ENCODE measurements at places on chromosomes 16 and 17.

GRCh38 chr17:33142705-33143299 is 150.3 kb downstream of the ASIC2 start:
- peak; percentile 27 for DNase-seq

- no peak for DNase-seq
Measured at GRCh38 chr17:76753061-76753961, 15.4 kb downstream of the MFSD11 start.

GRCh38 chr17:45861165-45861564 is 16.5 kb downstream of the SPPL2C start:
- DNase-seq: no peak

DNA sequence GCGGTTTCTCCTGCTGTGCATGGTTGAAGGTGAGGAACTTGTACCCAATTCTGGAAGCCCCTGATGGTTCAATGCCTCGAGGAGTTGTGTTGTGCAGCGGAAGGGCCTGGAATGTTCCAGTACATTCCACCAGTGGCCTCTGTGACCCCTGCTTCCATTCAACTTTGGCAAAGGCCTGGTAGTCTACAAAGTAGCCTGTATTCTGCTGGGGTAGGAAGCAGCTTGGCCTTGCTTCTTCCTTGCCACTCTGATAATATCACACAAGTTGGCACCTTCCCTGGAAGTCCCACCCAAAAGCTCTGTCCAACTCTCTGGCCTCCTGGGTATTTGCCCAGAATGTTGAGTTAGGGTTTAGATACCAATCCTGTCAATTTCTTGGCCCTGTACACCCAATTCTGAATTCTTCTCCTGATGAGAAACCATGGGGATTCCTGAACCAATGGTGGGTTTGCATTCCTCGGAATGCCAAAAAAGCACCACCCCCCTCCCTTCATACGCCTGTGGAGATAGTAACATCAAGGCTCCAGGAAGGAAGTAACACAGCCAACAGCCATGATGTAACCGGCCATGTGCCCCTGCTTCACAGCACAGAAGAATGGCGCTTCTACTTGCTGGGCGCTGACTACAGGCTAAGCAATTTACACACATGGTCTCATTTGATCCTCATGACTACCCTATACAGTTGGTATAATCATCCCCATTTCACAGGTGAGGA is 11.8 kb upstream of the FAM117A start:
- no peak for DNase-seq

- no peak for DNase-seq
Measured at GRCh38 chr17:58680038-58680369, 11.8 kb downstream of the TEX14 start.

GRCh38 chr17:77886387-77886728 is 72.1 kb upstream of the TNRC6C start:
- peak; percentile 27 for DNase-seq

- no peak for DNase-seq
Measured at GRCh38 chr16:79367822-79368221, 232.7 kb downstream of the MAF start.

DNA sequence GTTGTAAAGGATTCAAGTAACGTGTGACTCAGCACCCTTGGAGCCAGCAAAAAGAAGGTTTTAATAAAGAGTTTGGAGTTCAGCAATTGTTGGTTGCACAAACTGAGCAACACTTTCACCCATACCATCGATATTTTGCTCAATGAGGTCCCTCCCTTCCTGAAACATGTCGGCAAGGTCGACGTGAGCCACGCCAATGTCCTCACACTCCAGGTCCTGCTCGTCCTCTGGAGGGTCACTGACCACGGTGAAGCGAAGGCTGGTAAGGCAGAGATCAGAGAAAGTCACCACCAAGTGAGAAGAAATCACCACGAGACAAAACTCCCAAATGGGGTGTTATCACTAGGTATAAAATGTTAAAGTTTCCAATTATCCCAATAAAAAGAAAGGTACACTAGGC is 98.3 kb downstream of the RPGRIP1L start:
- DNase-seq: no peak

- DNase-seq: no peak
Measured at GRCh38 chr16:30619202-30619601, 9.0 kb upstream of the ZNF689 start.

DNA sequence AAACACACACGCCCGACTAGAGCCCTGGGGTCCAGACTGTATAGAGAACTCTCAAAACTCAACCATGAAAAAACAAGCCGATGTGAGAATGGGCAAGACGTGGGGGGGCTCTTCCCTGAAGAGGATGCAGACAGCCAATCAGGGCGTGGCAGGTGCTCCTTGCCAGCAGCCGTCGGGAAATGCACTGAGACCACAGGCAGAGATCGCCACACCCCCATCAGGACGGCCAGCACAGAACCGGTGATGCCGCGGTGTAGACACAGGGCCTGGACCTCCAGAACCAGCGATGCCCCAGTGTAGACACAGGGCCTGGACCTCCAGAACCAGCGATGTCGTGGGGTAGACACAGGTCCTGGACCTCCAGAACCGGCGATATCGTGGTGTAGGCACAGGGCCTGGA is 169.2 kb downstream of the LAT start:
- no peak for DNase-seq

DNA sequence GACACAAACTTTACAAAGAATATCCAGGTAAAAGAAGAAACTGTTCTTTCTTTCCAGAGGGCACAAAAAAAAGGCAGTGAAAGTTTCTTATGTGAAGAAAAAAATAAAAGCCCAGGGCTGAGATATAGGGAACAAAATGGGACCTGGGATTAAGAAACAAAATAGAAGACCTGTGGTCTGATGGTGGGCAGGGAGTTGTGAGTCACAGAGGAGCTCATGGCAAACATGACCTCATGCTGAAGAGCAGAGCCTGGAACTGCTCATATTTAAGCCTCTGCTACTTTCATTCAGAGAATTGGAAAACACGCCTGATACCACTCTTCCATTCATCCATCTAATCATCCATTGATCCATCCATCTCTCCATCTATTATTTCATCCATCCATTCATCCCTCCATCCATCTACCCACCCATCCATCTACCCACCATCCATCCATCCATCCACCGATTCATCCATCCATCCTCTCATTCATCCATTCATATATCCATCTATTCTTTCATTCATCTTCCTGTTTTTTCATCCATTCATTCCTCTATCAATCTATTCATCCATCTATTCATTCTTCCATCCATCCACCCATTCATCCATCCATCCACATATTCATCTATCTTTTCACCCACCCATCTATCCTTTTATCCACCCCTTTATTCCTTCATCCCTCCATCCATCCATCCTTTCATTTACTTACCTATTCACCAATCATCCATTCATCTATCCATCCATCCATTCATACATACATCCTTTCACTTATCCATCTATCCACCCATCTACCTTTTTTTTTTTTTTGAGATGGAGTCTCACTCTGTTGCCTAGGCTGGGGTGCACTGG is 30.0 kb downstream of the WFDC1 start:
- DNase-seq: no peak

GRCh38 chr16:19382084-19382801 is 35.4 kb upstream of the TMC5 start:
- DNase-seq: no peak

DNA sequence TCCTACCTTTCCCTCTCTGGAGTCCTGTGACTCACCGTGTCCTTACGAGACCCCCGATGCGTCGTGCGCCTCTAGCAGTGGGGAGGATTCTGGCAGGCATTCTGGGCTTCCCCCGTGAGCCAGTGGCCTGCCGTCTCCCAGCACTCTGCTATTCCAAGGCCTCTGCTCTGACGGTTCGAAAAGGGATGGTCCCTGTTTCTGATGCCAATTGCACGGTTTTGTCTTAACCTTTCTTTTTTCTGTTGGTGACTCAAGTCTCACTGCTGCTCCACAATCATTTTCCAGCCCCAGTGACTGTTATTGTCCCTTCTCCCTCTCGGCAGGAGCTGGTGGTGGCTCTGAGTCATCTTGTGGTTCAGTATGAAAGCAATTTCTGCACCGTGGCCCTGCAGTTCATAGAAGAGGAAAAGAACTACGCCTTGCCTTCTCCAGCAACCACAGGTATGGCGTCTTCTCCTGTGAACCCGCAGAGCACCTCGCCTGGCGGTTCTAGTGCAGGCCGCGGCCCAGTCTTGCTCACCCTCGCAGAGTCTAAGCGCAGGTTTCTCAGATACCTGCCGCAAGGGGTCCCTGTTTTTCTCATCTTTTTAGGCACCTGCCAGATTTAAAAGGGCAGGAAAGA is 100.1 kb upstream of the CHMP6 start:
- peak; percentile 92 for DNase-seq

DNA sequence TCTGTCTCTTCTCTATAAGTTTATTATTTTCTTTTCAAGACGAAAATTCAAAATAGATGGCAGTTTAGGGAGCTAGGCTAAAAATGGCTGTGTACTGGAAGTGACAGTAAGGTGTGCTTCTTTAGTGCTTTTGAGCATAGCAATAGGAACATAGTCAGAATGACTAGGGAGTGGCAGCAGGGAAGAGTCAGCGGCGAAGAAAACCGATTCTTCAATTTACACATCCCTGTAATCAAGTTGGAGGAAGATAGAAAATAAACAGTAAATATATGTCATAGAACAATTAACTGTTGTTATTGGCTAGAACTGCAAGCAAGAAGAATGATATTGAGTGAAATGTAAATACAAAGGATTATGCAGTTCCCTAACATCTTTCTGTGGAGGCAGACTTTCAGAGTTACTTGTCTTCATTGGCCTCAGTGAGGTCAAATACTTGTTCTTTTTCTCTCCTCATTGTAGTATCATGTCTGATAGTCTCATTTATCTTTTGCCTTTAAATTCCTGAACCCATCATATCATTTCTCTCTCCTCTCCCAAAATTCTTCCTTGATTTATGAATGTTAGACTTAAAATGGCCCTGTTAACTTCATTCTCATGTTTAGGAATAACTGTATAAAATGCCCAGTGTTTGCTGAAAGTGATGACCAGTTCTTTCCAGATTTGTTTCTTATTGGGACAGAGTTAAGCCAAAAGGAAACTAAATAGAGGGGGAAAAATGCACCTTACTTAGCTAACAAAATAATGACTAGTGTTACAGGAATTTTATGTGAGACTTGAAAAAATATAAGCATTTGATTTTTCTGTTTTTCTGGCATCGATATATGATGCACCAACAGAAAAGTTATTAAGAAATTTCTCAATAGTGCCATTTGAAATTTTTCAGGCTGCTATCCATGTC is 211.4 kb downstream of the BCAS3 start:
- DNase-seq: no peak

GRCh38 chr17:81582749-81583148 is 30.6 kb upstream of the FAAP100 start:
- no peak for DNase-seq

GRCh38 chr16:67284699-67285646 is 5.6 kb downstream of the PLEKHG4 start:
- DNase-seq: no peak

GRCh38 chr17:78889531-78889930 is 13.5 kb downstream of the CEP295NL start:
- peak; percentile 47 for DNase-seq

GRCh38 chr16:1169285-1170075 is 16.6 kb downstream of the CACNA1H start:
- no peak for DNase-seq

DNA sequence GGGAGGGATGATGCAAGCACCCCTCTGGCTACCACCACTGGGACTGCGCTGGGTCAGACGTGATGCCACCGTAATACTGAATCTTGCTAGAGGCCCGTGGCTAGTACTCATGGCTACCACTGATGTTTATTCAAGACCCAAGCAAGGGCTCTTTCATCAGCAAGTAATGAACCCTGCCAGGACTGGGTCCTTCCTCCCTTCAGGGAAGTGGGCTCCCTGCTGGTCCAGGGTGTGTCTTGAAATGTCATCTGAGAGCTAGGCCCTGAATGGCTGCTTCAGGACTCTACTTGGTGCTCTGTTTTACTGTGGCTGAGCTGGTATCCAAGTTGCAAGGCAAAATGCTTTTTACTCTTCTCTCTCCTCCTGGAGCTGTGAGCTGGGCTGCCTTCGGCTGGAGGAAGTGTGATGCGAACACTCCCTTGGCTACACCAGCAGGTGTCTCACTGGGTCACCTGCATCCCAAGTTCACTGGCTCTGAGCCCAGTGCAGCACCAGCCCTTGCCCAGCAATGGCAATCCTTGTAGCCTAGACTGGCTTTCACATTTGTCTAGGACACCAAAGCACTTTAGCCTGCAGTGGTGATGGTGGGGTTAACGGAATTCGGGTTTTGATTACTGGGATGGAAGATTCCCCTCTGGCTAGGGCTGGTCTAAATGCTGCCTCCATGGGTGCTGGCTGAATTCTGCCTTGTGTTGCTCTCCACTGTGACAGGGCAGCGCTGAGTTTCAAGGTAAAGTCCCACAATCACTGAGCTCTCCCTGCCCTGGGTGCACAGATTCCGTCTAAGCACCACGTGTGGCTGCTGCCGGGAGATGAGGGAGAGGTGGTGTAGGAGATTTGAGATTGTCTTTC is 98.6 kb downstream of the USP22 start:
- peak; percentile 38 for DNase-seq

DNA sequence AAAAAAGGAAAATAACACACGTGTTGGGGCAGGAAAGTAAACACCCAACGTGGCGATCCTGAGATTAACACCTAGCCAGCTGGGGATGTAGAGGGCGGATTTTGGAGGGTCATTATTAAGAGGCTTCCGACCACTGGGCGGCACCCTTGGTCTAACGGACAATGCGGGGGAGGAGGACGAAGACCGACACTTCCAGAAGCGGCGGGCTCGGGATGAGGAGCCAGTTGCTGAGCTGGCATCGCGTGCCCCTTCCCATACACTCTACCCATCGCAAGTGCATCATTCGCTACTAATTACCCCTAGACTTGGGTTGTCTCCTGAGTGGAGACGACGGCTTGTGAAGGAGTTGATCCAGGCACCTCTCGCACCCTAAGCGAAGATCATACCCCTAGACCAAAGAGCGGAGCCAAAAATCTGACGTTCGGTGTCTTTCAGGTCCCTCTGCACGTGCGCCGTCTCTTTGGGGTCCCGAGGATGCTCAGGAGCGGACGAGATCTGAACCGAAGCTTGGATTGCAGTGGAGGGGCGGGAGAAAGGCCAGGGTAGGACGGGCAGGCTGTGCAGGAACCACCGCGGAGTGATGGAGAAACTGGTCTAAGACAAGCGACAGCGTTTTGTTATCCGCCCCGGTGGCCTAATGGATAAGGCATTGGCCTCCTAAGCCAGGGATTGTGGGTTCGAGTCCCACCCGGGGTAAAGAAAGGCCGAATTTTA is 17.6 kb downstream of the ZNF213 start:
- peak; percentile 93 for DNase-seq

- no peak for DNase-seq
Measured at GRCh38 chr16:55754056-55754455, 78.8 kb downstream of the CES1 start.

DNA sequence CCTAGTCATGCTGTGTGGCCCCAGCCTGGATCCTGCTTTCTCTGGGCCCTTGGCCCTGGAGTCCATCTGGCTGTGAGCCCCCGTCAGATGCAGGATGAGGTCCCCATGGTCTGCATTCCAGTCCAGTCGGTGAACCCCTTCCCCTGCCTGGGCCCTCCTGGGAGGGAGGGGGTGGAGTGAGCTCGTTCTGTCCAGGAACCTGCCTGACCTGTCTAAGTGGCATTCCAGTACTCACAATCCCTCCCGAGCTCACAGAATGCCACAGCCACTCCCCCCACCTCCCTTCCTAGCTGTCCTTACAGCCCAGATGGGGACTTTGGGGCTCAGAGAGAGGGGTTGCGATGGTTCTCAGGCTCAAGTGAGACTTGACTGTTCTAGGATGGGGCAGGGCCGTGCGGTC is 15.5 kb downstream of the SPNS2 start:
- DNase-seq: no peak

All from activated CD8-positive, alpha-beta T cell treated with anti-CD3 and anti-CD28 coated beads for 36 hours (primary cell).